Endothelial cell (in vitro differentiated cells): ENCODE measurements at places on chromosomes 2 and 18. TPM values are rescaled to one million over a fixed set of nuclear protein-coding genes. Genes with fewer than 3 reads are reported as not detected.

DOK6 gene
- 2.2 TPM for total RNA-seq

ACADL gene
- not detected for total RNA-seq

PSMA8 gene
- not detected for total RNA-seq

CD302 gene
- total RNA-seq, result 5.2 TPM

LOXHD1 gene
- 0.23 TPM for total RNA-seq

TMEM178A gene
- 4.8 TPM for total RNA-seq
